ENCODE measurements at places on chromosomes 4 and X. TPM values are rescaled to one million over a fixed set of nuclear protein-coding genes. Genes with fewer than 3 reads are reported as not detected.

Gene ZNF732
- 8.6 TPM for total RNA-seq

DNA sequence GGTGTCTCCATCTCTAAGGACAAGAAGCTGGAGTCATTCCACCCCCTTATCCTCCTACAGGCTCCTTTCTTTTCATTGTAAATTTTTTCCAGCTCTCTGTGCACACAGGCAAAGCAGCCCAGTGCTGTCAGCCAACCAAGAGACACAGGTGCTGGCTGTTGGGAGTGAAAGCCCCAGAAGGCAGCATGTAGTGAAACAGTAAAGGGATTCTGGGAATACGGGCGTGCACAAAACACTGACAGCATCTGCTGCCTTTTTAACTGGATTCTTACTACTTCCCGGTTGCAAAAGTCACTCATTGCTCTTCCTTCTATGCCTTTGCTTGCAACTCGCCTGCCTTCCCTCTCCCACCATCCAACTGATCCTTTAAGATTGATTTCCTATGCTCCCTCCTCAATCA is 208.6 kb upstream of the PRPS2 start:
- DNase-seq, result no peak

Gene GAGE13
- not detected for total RNA-seq

Gene TDO2
- not detected for total RNA-seq

Gene GPM6B
- total RNA-seq, result 26.2 TPM

Gene NAP1L2
- 6.6 TPM for total RNA-seq

- DNase-seq, result no peak
Observed at GRCh38 chr4:15352524-15352923, 75.3 kb upstream of the C1QTNF7 start.

GRCh38 chrX:110228453-110228852 is 89.4 kb downstream of the AMMECR1 start:
- no peak for DNase-seq

Gene CENPVL1
- 0.64 TPM for total RNA-seq

DNA sequence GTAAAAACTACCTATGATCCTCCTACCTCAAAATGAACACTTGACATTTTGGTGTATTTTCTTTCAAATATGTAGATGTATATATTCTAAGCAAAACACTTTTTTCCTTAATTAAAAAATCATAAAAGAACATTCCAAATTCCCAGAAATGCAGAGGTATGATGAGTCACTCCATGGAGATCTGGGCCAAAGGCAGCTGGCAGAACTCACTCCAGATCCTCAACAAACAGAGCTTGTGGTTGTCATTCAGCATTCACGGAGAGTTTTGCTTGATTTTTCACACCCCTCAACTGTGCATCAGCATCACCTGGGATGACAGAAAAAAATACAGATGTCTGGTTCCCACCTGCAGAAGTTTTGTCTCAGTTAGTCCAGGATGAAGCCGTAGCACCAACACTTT is 144.6 kb downstream of the KIT start:
- no peak for DNase-seq

DNA sequence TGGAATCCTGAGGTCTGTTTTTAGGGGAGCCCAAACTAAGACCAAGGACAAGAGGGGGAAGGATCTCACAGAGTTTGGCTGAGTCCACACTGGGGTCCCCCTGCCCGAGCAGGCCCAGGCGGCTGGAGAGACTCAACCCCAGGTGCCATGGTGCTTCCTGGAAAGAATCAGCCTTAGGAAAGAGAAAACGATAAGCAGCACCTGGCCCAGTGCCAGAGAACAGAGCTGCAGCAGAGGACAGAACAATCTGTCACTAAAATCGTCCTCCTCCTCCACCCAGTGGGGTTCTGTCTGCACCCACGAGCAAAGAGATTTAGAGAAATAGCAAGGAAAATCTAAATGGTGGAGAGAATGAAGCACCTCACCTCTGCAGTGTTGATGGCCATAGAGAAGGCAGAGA is 470.5 kb downstream of the BCOR start:
- DNase-seq, result no peak

GRCh38 chr4:183636923-183637322 is 22.1 kb downstream of the RWDD4 start:
- no peak for DNase-seq

- DNase-seq, result no peak
Observed at GRCh38 chr4:82611982-82612381, 50.2 kb upstream of the TMEM150C start.

Gene P2RY8
- not detected for total RNA-seq

Gene PLAC1
- not detected for total RNA-seq

DNA sequence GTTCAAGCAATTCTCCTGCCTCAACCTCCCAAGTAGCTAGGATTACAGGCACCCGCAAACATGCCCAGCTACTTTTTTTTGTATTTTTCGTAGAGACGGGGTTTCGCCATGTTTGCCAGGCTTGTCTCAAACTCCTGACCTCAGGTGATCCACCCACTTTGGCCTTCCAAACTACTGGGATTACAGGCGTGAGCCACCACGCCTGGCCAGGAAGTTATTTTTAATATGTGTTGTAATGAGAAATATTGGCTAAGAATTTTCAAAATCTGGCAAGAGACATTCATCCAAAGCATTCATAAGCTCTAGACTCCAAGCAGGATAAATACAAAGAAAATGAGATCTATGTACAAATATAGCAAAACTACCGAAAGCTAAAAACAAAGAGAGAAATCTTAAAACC is 18.0 kb upstream of the METAP1 start:
- DNase-seq, result no peak

Gene RBM46
- total RNA-seq, result 1.9 TPM

DNA sequence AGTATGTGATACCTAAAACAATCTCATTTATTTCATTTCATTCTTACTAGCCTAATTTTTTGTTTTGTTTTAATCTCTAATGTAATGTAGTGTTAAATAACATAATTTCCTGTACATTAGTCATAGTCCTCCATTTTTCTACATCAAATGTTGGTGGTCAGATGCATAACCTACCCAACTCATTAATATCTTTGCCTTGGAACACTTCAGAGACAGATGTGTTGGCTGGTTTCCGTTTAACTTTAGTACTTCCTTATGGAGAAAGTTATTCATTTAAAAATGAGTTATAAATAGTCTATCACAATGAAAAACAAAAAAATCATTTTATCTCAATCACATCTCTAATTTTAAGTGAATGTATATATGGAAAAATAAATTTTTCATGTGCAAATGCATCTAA is 190.2 kb downstream of the ANTXR2 start:
- no peak for DNase-seq

DNA sequence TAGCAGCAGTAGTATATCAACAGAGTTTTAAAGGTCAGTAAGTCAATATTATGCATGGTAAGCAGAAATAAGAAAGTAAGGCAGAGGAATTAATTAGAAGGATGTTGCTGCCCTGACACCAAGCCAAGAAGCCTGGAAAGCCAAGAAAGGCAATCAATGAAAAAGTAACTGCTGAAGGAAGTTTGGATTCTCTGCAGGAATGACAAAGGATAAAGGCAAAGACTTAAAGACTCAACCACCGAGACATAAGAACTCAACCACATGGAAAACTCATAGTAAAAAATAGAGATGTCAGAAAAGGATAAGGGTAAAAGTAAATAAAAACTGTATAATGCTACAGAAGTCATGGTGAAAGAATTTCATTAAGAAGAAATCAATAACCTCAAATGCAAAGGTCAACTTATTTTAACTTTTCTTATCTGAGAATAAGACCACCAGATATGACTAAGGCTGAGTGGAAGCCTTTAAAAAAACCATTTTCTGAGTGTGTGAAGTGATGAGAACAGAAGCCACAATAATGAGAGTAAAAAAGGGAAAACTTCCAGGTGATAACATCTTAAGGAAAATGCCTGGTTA is 55.2 kb downstream of the NEK1 start:
- DNase-seq, result no peak

GRCh38 chr4:186264660-186265059 is 1.3 kb upstream of the F11 start:
- DNase-seq, result no peak

- no peak for DNase-seq
Observed at GRCh38 chr4:53854991-53855568, 209.3 kb downstream of the CHIC2 start.

DNA sequence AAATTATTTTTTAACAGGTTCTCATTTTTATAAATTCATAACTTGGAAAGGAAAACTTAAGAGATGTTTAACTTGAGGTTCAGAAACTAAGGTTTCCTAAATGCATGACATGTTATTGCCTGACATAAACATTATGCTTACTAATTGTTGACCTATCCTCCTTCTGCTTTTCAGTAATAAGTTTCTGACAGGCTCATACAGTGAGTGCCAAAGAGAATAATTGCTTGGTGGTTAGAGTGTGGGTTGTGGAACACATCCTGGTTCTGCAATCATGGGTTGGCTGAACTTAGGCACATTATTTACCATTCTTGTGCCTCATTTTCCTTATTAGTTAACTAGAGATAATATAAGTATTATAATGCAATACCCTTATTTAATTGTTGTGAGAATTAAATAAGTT is 56.5 kb downstream of the BMPR1B start:
- no peak for DNase-seq

- DNase-seq, result peak; percentile 50
Observed at GRCh38 chr4:77418333-77418732, 187.3 kb upstream of the CXCL13 start.

Gene CT45A10
- total RNA-seq, result not detected

Gene DACH2
- 1.4 TPM for total RNA-seq

Gene MAGEB2
- total RNA-seq, result not detected

Gene MAGEA2
- total RNA-seq, result 0.63 TPM

GRCh38 chr4:101356928-101357327 is 9.6 kb upstream of the PPP3CA start:
- no peak for DNase-seq

DNA sequence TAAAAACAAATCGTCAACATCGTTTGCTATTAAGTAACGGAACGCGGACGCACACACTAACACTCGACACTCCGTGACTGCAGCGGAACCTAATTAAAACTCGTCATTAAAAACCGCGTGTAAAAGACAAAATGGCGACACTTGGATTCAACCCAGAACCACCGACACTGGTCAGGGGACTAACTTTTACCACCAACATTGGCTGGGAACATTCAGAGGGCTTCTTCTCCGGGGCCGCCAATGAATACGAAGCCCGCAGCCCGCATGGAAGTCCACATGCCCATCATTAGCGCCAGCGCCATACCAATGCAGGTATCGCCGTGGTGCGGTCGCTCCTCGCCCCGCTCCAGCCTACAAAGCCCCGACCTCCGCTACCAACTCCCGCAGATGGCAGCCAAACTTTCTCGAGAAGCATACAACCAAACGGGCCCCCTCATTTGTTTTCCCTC is 498 bp downstream of the RBMX start:
- DNase-seq, result peak; percentile 47

Gene TBC1D9
- 22.3 TPM for total RNA-seq

GRCh38 chr4:129747756-129748155 is 651.8 kb downstream of the C4orf33 start:
- DNase-seq, result no peak

DNA sequence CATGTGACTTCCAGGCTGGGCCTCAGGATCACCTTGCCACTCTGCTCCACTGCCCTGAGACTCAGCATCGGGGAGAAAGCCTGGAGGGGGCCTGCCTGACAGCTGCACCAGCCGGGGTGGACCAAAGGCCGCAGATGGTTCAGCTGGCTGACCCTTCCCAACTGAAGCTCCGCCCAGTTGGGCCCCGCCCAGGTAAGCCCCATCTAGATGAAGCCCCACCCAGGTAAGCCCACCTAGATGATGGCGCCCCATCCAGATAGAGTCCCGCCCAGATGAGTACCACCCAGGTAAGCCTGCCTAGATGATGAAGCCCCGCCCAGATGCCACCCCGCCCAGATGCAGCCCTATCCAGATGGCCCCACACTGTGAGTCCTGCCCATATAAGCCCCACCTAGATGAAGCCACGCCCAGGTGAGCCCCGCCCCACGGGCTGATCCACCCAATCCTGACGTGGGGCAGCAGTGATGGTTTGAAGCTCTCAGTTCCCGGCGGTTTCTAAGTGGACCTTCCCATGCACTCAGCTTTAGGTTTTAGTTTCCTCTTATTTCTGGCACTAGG is 10.0 kb downstream of the ZFYVE28 start:
- peak; percentile 79 for DNase-seq

Gene PAGE5
- not detected for total RNA-seq

GRCh38 chr4:15232366-15233263 is 195.2 kb upstream of the C1QTNF7 start:
- DNase-seq, result no peak

DNA sequence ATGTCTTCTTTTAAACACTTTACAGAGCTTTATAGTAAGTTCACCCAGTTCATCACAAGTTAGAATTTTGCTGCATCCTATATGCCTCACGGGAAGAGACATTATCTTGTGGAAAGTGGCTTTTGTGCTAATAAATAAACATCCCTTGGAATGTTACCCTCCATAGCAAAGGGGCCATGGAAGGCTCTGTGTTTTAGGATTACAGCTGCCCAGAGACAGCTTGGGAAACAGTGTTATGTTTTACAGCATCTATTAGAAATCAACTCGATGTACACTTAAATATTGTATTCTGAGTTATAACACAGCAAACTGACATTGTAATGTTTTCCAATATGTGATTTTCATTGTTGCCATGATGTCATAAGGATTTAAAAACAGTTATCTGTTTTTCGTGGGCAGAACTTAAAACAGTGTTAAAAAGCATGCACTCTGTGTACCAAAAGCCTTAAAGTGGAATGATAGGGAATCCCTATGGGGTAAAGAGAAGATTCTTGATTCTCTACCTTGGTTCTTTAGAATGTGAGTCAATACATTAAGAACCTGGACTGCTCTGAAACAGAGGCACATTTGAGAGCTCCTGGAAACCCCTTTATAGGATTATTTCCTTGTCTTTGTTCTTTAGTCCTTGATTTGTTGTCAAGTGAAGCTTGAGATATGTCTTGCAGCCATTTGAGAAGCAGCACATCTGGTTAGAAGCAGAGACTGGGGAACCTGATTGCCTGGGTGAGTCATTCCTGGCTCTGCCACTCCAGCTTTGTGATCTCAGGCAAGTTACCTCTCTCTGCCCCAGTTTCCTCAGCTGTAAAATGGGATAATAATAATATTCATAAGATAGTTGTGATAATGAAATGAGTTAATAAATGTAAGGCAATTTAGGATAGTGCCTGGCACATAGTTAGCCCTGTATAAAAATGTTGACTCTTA is 41.6 kb downstream of the ARHGAP10 start:
- DNase-seq, result no peak

- no peak for DNase-seq
Observed at GRCh38 chr4:11421116-11421515, 7.6 kb downstream of the HS3ST1 start.

- DNase-seq, result no peak
Observed at GRCh38 chrX:100494646-100495370, 84.7 kb upstream of the PCDH19 start.

Gene MAGEH1
- total RNA-seq, result 17.9 TPM

- no peak for DNase-seq
Observed at GRCh38 chrX:46687619-46688018, 71.3 kb downstream of the SLC9A7 start.

- peak; percentile 72 for DNase-seq
Observed at GRCh38 chr4:47662975-47663374, 174.9 kb downstream of the CORIN start.

- no peak for DNase-seq
Observed at GRCh38 chr4:173012608-173013007, 156.0 kb upstream of the GALNT7 start.

GRCh38 chr4:77703666-77704065 is 98.0 kb downstream of the CXCL13 start:
- DNase-seq, result no peak

Measured in endodermal cell (in vitro differentiated cells).